ENCODE measurements at places on chromosomes 1 and 21.

GRCh38 chr1:228156941-228157728 lies 7.4 kb downstream of the GJC2 start:
- DNase-seq, result no peak

- DNase-seq, result no peak
Measured at GRCh38 chr21:46082963-46083790, 14.7 kb upstream of the COL6A2 start.

DNA sequence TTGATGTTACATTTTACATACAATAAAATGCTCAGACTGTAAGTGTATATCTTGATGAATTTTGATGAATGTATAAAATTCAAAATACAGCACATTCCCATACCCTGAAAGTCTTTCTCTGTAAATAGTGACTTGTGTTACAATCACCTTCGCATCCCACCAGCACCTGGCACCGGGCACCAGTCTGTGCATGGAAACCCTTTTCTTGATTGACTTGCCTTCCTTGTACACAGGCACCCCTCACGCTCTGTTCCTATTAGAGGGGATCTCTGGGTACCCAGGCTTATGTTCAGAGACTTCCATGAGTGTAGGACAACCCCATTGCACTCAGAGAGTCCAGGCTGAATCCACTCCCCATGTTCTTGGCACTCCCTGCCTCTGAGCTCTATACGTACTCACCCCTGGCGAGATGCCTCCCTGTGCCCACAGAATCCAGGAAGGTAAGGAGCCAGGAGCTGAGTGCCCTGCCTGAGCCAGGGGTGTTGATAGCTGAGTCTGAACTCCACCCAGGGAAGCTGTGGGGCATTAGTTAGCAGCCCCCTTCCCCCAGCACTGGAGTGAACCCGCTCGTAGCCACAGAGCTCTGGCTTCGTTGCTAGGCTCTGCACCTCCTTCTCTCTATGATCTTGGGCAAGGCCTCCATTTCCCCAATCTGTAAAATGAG lies 22.5 kb upstream of the PKP1 start:
- DNase-seq, result no peak

- DNase-seq, result no peak
Measured at GRCh38 chr21:42376338-42376982, 10.1 kb upstream of the TFF1 start.

- no peak for DNase-seq
Measured at GRCh38 chr1:33007190-33008050, 29.3 kb downstream of the AK2 start.

All from CMK (cell line).